ENCODE measurements at places on chromosomes 2 and 18. TPM values are rescaled to one million over a fixed set of nuclear protein-coding genes. Genes with fewer than 3 reads are reported as not detected.

DNA sequence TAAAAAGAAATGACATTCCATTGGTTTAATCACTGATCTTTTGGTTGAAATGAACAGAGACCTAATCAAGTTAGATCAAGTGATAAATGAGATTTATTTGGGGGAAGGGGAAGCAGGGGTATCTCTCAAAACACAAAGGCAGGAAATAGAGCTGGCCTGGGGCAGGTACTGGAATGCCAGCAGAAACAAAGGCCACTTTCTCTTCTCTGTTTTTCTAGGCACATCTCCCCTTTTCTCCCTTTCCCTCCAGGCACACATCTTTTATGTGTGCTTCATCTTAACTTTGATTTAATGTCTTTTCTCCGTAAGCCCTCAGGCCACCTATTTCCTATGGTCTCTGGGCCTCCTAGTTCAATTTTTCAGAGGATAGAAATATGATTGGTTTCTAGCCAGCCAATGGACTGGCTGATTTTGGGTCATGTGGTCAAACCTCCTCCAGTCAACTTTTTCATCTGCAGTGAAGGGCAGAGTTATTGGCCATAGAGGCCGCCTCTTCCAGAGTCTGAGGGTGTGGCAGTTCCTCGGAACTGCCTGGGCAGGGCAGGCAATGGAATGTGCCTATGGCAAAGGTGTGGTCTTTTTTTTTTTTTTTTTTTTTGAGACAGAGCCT lies 58.9 kb upstream of the FAM136A start:
- H3K27me3 ChIP-seq: no peaks in the 10 kb centered on the region
- no peak overlapping the region for H3K27ac ChIP-seq
- DNase-seq: no peak

SYT4 gene
- not detected for total RNA-seq

GRCh38 chr2:156112323-156112722 lies 220.2 kb downstream of the NR4A2 start:
- DNase-seq: no peak
- H3K4me3 ChIP-seq: no peak overlapping the region
- no peaks in the 10 kb centered on the region for H3K36me3 ChIP-seq
- H3K27ac ChIP-seq: no peak overlapping the region

B3GNT7 gene
- total RNA-seq: 0.79 TPM

GRCh38 chr2:52710810-52711618 lies 1056.6 kb upstream of the CHAC2 start:
- H3K36me3 ChIP-seq: no peaks in the 10 kb centered on the region
- no peak overlapping the region for H3K4me3 ChIP-seq
- H3K4me1 ChIP-seq: no peaks in the 10 kb centered on the region
- H3K27me3 ChIP-seq: no peaks in the 10 kb centered on the region
- no peak for DNase-seq

DNA sequence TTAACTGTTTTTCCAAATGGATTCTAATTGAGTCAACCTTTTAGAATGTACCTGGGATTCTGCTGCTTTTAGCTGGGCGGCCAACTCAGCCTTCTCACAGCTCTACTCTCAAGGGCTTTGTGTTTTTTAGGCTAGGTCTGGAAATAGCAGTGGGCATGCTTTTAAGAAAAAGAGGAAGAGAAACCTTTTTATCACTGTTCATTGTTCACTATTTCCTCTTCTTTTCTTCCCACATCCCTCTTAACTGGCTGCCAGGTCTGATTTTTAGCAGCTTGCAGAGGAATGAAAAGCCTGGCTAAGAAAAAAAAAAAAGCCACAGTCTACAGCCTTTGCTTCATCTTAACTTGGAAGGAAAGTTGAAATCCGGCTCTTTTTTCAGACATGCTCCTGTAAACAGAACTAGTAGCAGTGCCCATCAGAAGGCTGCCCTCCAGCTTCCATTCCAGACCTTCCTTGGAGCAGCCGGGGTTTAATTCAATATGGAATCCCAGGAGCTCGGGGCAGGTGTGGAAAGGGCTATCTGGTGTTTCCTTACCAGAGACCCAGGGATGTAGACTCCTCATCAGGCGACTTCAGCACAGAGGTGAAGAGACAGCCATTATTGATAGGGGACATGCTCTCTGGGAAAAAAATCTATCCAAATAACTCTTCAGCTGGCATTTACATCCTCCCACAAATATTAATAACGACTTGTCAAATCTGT lies 230.7 kb downstream of the MYO3B start:
- no peaks in the 10 kb centered on the region for H3K27me3 ChIP-seq
- H3K36me3 ChIP-seq: no peaks in the 10 kb centered on the region
- no peak overlapping the region for H3K27ac ChIP-seq
- H3K4me1 ChIP-seq: no peaks in the 10 kb centered on the region
- DNase-seq: no peak

WNT10A gene
- 0.31 TPM for total RNA-seq

DNA sequence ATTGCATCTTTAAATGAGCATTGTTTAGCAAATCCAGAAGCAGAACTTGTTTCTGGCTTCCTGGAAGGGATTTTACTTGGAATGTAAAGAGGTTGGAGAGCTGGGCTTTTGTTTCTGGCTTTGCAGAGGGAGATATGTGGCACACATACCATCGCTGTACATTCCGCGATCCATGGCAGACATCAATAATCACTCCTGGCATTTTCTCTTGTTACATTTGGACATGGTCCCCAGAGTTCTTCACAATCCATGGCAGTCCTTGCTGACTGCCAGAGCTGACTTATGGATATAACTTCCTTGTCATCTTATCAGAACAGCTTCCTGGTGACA lies 445.6 kb upstream of the SPRED2 start:
- no peaks in the 10 kb centered on the region for H3K4me1 ChIP-seq
- no peaks in the 10 kb centered on the region for H3K27me3 ChIP-seq
- no peak for DNase-seq
- H3K36me3 ChIP-seq: no peaks in the 10 kb centered on the region
- no peak overlapping the region for H3K27ac ChIP-seq
- H3K4me3 ChIP-seq: no peak overlapping the region

GCG gene
- not detected for total RNA-seq

DNA sequence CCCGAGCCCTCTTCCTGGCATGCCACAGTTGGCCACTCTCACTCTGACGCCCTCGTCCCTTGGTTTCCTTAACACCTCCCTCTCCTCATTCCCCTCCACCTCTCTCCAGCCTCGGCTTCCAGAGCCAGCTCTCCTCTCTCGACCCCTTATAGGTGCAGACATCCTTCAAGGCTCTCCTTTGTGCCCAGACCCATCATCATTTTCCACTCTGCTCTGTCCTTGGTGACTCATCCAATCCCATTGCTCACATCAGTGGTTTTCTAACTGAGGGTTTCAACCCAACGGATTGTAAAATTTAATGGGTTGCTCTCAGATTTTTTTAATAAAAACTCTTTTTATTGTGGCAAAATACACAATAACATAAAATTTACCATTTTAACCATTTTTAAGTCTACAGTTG lies 6.2 kb downstream of the ST8SIA5 start:
- H3K4me3 ChIP-seq: no peak overlapping the region
- no peak overlapping the region for H3K27ac ChIP-seq
- no peaks in the 10 kb centered on the region for H3K4me1 ChIP-seq
- H3K36me3 ChIP-seq: no peaks in the 10 kb centered on the region

GRCh38 chr2:146734042-146734820 lies 1110.6 kb upstream of the ACVR2A start:
- H3K27me3 ChIP-seq: no peaks in the 10 kb centered on the region
- no peaks in the 10 kb centered on the region for H3K4me1 ChIP-seq
- H3K27ac ChIP-seq: no peak overlapping the region

ZFAND2B gene
- 28.6 TPM for total RNA-seq

GPBAR1 gene
- 0.70 TPM for total RNA-seq

TMEM87B gene
- total RNA-seq: 6.5 TPM

COL4A3 gene
- 0.12 TPM for total RNA-seq

DNA sequence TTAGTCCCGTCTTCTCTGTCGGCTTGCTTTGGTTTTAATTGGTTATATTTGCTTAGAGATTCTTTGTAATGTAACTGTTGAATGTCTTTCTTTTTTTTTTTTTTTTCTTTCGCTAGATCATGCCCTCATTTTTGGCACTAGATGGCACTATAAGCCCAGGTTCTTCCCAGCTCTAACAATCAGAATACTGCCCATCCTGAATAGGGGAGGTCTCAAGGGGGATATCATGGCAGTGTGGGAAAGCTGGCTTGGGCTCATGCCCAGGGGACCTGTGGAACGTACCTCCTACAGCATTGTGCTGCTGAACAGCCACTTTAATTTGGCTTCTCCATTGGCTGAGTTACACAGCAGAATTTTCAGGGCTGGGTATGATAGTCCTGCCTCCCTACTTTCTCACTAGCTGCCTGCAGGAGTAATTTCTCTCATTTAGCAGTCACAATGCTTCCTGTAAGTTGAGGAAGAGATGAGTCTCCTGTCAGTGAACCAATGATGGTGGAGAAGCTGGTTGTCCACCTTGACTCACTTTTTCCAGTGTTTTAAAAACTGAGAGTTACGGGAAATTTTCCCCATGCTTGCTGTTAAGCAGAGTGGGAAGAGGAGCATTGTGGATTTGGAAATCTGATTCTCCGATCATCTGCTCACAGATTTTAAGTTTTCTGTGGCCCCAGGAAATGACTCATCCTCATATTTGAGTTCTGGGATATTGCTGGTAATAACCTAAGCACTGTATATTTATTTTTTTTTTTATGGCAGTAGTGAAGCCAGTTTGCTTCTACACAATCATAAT lies 47.2 kb downstream of the RAD51AP2 start:
- no peak overlapping the region for H3K27ac ChIP-seq
- H3K27me3 ChIP-seq: no peaks in the 10 kb centered on the region
- no peak overlapping the region for H3K4me3 ChIP-seq
- DNase-seq: no peak

SEMA4C gene
- total RNA-seq: 12.4 TPM

DNA sequence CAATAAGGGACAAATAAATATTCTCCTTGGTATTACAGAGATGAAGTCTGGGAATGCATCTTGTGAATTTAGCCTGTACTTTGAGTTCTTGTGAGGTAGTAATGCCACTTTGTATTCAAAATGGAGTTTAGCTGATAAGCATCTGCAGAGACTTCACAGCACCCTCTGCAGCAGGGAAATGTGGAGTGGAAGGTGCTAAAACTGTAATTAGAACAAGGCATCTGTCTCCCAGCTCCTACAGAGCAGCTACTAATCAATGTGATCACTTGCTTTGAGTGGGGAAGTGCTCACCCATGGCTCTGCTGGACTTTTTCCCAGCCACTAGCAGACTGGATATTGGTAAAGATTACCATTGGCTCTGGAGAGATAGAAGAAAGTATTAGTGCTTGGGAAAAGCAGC lies 56.2 kb upstream of the TMEFF2 start:
- no peaks in the 10 kb centered on the region for H3K27me3 ChIP-seq
- no peaks in the 10 kb centered on the region for H3K36me3 ChIP-seq
- DNase-seq: no peak
- no peak overlapping the region for H3K27ac ChIP-seq
- H3K4me1 ChIP-seq: no peaks in the 10 kb centered on the region
- no peak overlapping the region for H3K4me3 ChIP-seq

PRR30 gene
- total RNA-seq: not detected

- H3K36me3 ChIP-seq: no peaks in the 10 kb centered on the region
- H3K27me3 ChIP-seq: no peaks in the 10 kb centered on the region
- no peak for DNase-seq
- no peak overlapping the region for H3K4me3 ChIP-seq
- H3K4me1 ChIP-seq: no peaks in the 10 kb centered on the region
These were observed 54.5 kb downstream of the BCL11A start for GRCh38 chr2:60498816-60499429.

MRO gene
- 3.0 TPM for total RNA-seq

G6PC2 gene
- not detected for total RNA-seq

INO80B gene
- total RNA-seq: 19.9 TPM

GRCh38 chr2:8278709-8279354 lies 403.0 kb upstream of the ID2 start:
- no peaks in the 10 kb centered on the region for H3K27me3 ChIP-seq
- H3K36me3 ChIP-seq: no peaks in the 10 kb centered on the region
- no peak overlapping the region for H3K27ac ChIP-seq
- no peak for DNase-seq
- H3K4me1 ChIP-seq: no peaks in the 10 kb centered on the region

- no peak for DNase-seq
- no peak overlapping the region for H3K4me3 ChIP-seq
- H3K27ac ChIP-seq: no peak overlapping the region
- H3K4me1 ChIP-seq: no peaks in the 10 kb centered on the region
These were observed 93.8 kb downstream of the FIGN start for GRCh38 chr2:163641986-163642385.

RESP18 gene
- total RNA-seq: not detected

NXPH2 gene
- total RNA-seq: not detected

EPAS1 gene
- 101 TPM for total RNA-seq

- no peaks in the 10 kb centered on the region for H3K36me3 ChIP-seq
- DNase-seq: no peak
- H3K4me3 ChIP-seq: no peak overlapping the region
These were observed 62.2 kb downstream of the ARMC9 start for GRCh38 chr2:231260442-231261208.

DNA sequence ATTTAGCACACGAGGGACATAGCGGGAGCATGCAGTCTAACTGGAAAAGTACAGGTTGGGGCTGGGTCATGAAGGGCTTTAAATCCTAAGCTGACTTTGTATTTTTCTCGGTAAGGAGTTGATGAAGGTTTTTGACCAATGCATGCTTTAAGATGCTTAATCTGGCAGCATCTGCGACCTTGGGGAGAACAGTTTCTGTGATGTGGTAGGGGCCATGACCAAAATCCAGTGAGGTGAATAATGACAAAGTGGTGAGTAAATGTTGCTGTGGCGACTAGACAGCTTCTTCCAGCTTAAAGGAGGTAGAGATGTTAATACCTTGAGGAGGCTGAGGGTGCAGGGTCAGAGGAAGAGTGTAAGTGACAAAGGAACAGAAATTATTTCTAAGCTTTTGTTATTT lies 174.6 kb upstream of the ALPP start:
- H3K4me3 ChIP-seq: no peak overlapping the region
- H3K4me1 ChIP-seq: no peaks in the 10 kb centered on the region
- no peaks in the 10 kb centered on the region for H3K27me3 ChIP-seq
- DNase-seq: no peak
- H3K36me3 ChIP-seq: no peaks in the 10 kb centered on the region
- no peak overlapping the region for H3K27ac ChIP-seq

DNA sequence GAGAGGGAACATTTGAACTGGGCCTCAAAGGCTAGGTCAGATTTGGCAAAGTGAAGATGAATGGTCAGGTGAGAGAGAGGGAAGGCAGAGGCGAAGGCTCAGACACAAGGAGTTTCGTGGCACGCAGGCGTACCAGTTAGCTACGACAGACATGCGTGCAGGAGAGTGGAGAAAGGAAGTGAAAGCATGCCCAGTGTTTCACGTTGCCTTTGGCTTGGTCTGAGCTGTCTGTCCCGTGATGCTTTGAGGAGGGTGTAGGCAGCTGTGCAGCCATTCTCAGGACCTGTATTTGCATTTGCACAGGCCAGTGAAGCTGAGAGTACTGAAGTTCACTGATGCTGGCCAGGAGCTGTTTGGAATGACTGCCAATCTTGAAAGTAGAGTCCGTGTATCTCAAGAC lies 69.5 kb downstream of the HNRNPLL start:
- H3K4me1 ChIP-seq: no peaks in the 10 kb centered on the region
- no peaks in the 10 kb centered on the region for H3K27me3 ChIP-seq
- H3K4me3 ChIP-seq: no peak overlapping the region
- no peak overlapping the region for H3K27ac ChIP-seq
